ENCODE measurements at places on chromosomes 7 and 10.

DNA sequence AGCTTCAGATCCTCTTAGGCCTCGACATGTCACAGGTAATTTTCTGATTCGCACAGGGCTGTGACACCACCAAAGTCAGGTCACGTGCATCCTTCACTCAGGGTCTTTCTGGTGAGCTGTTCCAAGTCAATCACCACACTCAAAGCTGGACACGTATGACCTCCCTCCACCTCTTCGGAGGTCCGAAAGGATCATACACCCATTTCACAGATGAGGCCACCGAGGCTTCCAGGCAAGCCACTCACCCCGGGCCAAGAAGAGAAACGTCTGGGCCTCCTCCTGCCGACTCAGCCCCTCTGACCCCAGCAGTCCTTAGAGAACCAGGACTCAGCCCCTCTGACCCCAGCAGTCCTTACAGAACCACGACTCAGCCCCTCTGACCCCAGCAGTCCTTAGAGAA is 74.6 kb downstream of the FOXL3 start:
- DNase-seq, result no peak

DNA sequence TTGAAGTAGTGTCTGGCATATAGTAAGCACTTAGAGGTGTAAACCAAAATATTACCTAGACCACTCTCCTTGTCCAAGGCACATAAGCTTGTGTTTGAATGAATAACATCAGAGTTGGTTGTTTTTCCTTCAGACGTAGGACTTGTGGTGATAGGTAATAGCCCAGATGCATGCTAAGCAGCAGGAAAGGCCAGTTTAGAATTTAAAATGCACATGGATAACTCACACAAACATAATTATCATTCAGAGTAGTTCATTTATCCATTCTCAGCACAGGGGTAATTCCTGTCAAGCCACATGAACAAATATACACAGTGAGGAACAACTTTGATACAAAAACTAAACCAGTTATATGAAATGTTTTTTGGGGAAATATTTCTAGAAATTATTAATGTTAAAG is 181.0 kb upstream of the HPS1 start:
- no peak for DNase-seq

GRCh38 chr10:71302874-71303568 is 16.0 kb upstream of the SLC29A3 start:
- DNase-seq, result peak; percentile 68

DNA sequence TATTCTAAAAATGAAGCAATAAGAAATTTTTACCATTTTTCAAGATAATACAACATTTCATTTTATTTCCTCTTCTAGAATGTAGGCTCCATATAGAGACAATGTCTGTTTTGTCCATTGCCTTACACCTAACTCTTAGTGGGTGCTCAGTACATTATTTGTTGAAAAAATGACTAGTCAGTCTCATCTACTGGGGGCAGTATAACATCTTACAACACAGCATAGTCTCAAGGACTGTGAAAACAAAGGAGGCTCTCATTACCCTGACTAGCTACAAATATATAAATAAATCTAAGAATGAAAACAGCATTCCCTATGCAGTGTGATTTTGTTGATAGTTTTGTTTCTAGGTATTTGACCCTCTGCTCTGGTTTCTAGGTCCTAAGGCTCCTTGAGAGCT is 11.6 kb downstream of the CRPPA start:
- no peak for DNase-seq

GRCh38 chr10:62442894-62443669 is 68.9 kb downstream of the ZNF365 start:
- DNase-seq, result no peak

GRCh38 chr10:68082872-68083271 is 7.8 kb upstream of the HERC4 start:
- DNase-seq, result no peak

GRCh38 chr7:73623798-73624668 is at the start of gene MLXIPL:
MLXIPL (minus strand) TSS chr7:73624522; CDS start chr7:73624492, 30 bp downstream.
- peak; percentile 89 for DNase-seq

DNA sequence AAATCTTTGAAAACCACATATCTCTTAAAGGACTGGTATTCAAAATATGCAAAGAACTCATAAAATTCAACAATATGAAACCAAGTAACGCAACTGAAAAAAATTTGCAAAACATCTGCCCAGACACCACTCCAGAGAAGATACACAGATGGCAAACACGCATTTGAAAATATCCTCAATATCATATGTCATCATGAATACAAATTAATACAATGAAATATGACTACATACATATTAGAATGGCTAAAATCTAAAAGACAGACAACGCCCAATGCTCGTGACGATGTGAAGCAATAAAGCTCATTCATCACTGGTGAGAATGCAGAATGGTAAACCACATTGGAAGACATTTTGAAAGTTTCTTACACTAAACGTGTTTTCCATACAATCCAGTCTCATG is 770.1 kb upstream of the CELF2 start:
- DNase-seq, result no peak

- DNase-seq, result peak; percentile 66
These were observed at the start of gene MACROH2A2 for GRCh38 chr10:70052462-70053217. MACROH2A2 (plus strand) TSS chr10:70052846; CDS start chr10:70075659, 22,813 bp downstream.

DNA sequence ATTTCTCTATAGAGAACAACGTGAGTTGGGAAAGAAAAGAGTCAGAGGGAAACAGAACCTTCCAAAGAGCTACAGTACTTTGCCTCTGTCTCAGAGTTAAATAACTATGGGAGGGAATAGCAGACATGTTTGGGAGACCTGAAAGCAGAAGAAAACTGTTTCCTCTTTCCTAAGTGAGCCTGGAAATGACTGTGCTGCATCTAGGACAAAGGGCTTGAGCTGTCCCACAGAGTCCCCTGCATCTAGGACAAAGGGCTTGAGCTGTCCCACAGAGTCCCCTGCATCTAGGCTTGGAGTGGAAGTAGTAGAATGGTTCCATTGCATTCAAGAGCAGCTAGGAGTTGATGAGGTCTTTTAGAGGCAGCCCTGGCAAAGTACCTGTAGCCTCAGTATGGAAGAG is 149.7 kb downstream of the DKK1 start:
- DNase-seq, result no peak

GRCh38 chr10:31605861-31606525 is 287.0 kb downstream of the ZEB1 start:
- no peak for DNase-seq
